ENCODE measurements at places on chromosomes 1 and 21.

GRCh38 chr1:15684468-15685291, 560 bp downstream of the PLEKHM2 start:
- DNase-seq = no peak

GRCh38 chr1:166693158-166693557, 146.1 kb upstream of the POGK start:
- DNase-seq = no peak

DNA sequence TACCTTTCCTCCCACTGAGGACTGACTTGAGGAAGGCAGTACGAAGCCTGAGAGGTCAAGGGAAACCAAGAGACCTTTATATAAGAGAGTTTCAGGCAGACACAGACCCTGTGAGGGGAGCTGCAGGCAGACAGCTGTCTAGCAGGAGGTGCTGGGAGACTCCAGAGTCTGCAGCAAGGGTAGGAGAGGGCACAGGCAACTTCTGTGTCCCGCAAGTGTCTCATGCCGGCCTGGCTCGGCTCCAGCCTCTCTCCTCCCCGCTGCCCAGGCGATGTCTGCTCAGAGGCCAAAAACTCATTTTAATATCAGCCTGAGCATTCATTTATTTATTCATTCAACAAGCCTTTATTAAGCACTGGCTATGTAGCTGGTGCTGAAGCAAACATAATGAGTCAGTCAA, 83.0 kb downstream of the KIRREL1 start:
- no peak for DNase-seq

- DNase-seq = no peak
Observed at GRCh38 chr1:61091455-61091854, 9.1 kb downstream of the NFIA start.

DNA sequence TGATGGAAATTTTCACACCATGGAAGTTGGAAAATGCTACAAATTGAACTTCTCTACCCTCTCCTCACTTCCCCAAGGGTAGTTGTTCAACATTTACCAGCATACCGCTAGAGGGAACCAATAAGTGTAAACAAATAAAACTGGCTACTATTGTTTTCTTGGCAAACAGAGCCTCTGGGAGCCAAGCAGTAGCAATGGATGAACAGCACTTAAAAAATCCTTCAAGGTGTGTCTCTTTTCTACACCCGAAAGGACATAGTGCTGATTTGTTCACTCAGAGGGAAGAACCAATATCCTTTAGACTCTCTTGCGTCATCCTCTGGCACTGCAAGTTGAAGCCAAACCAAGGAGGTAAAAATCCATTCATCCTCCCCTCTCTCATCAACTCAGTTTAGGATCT, 161.5 kb downstream of the TBX15 start:
- DNase-seq = no peak

- DNase-seq = no peak
Observed at GRCh38 chr1:89525169-89525855, 683 bp downstream of the LRRC8B start.

DNA sequence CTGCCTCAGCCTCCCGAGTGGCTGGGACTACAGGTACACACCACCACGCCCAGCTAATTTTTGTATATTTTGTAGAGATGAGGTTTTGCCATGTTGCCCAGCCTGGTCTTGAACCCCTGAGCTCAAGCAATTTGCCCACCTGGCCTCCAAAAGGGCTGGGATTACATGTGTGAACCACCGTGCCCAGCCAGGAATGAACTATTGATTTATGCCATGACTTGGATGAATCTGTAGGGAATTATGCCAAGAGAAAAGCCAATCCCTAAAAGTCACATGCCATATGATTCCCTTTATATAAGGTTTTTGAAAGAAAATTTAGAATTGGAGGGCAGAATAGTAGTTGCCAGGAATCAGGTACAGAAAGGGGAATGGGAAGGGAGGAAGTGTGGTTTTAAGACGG, 19.1 kb upstream of the SLC45A3 start:
- DNase-seq = no peak

GRCh38 chr1:3305156-3305555, 149.3 kb upstream of the ARHGEF16 start:
- no peak for DNase-seq

- no peak for DNase-seq
Observed at GRCh38 chr1:10211805-10212410, 1.5 kb downstream of the KIF1B start.

DNA sequence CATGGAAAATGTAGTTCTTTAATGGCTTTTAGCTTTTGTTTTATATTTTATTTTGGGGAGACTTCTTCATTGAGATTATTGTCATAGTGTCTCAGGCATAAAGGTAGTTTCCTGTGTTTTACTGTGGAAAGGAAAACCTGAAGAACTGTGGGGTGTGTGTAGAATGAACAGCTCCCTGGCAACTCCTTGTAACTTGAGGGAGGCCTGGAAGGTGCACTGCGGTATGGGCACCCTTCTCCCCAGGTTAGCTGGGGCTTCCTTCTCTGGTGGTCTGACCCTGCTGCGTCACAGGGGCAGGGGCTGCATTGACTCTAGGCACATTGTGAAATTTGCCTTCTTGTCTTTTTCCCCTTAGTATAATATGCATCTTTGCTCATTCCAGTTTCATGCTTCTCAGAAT, 1.7 kb downstream of the ATP1B1 start:
- DNase-seq = no peak

- no peak for DNase-seq
Observed at GRCh38 chr1:10530756-10531495, 56.2 kb downstream of the PEX14 start.

DNA sequence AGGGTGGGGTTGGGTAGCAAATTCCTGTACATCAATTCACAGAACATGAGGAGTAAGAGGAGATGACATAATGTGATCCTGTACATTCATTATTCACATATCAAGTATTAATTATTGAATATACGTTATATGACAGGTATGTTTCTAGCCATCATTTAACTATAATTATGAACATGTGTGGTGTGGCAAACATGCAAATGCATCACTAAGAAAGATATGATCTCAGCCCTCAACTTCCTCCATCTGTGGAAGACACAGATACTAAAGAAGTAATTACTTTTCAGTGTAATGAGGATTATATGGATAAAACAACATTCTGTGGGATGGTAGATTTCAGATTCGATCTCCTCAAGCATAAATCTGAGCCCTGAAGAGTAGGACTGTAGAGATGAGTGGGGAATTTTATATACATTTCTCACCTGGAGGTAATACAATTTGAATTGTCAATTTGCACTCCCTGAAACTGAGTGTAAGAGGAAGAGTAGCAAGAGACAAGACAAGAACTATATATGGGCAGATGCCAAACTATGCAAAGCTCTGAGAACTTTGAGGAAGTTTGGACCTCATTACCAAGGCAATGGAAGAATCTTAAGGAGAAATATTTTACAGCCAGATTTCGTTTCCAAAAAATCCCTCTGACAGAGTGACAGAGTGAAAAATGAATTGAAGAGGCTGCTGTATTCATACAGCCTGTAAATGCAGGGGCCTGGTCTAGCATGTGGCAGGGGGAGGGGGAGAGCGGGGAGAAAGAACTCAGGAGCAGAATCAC, 275.5 kb downstream of the TPR start:
- DNase-seq = no peak

- no peak for DNase-seq
Observed at GRCh38 chr1:167548059-167548932, 5.3 kb downstream of the CREG1 start.

DNA sequence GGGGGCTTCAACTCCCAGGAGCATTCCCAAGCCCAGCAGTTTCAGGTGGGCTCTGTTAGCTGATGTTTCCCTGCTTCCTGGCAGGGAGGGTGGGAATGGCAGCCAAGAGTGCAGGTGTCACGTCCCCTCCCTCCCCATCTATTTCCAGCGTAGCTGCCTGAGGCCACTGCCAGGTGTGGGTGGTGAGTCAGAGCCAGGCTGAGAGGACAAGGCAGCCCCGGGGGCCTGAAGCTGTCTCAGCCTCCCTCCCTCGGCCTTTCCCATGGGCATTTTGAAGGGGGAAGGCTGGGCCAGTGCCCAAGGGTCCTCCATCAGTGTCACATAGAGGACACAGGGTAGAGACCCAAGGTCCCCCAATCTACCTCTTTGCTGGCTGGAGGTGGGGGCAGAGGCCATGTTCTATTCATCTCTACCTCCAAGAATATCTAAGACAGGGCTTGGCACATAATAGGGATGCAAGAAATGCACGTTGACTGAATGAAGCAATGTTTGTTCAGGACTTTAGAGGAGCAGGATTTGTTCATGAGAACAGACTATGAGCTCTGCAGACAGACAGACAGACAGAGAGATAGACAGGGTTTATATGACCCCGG, 34.4 kb upstream of the ID3 start:
- DNase-seq = peak; percentile 90

DNA sequence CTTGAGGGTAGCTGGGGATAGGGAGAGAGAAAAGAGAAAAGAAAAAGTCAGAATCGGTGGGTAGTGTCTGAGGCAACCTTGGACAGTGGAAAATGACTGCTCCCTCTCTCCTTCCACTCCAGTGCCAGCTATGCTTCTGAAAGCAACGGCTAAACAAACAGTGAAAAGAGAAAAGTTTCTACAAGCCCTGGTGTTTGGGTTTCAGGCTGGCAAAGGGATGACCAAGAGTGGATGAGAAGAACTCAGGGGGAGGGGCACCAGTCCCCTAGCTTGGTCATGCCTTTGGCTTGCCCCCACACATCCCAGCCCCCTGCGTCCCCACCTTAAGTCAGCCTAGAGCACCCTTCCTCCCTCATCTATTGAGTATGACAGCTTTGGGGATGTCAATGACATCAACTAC, 8.6 kb downstream of the IL22RA1 start:
- no peak for DNase-seq

DNA sequence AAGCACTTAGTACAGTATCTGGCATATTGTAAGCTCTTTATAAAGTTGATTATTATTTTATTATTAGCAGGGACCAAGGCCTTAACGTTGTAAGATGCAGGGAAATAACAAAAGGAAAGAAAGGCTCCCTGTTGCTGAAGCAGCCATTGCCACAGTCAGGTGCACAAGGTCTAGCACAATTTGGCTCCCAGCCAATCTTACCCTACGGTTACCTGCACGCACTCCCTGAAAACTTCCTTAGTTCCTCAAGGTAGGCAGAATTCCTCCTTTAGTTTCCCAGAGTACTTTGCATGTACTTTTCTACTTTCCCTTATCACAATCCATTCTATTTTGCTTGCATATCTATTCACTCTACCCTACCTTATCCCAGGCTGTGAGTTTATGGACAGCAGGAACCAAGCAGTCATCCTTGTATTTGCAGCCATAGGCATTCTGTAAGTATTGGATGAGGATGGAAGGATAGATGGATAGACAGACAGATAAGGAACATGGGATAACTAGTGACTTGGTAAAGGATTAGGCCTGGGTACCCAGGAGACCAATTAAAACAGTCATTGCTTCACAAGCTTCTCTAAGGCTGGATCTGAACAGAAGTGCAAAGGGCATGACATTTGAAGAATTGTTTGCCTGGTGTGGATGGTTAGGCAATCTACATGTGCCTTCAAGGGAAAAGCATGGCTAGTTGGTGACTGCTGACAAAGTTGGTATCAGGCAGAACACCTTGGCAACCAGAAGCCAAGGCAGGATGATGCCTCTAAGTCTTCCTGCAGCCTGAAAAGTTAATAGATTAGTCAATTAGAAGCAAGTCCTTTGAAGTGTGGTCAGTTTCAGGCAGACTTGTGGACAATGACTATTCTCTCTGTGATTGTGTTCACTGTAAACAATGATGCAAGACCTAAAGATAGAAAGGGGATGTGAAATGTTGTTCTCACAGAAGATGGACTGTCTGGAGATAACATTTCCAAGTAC, 20.8 kb upstream of the JAK1 start:
- DNase-seq = no peak

DNA sequence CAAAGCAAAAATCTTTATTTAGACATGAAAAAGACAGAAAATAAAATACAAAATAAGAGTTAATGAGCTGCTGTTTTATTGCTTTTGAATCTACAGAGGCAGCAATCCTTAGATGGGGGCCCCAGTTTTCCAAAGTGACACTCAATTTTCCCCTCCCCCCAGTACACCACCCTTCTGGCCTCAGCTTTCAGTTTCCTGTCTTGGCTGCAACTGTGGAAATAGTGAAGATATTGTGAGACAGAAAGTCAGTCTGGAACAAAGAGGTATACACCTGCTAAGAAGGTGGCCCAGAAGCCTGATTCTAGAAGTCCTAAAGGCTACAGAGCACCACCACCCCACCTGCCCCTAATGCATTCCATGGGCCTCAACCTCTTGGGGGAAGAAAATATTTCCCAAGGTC, 1.1 kb upstream of the MTMR11 start:
- no peak for DNase-seq

DNA sequence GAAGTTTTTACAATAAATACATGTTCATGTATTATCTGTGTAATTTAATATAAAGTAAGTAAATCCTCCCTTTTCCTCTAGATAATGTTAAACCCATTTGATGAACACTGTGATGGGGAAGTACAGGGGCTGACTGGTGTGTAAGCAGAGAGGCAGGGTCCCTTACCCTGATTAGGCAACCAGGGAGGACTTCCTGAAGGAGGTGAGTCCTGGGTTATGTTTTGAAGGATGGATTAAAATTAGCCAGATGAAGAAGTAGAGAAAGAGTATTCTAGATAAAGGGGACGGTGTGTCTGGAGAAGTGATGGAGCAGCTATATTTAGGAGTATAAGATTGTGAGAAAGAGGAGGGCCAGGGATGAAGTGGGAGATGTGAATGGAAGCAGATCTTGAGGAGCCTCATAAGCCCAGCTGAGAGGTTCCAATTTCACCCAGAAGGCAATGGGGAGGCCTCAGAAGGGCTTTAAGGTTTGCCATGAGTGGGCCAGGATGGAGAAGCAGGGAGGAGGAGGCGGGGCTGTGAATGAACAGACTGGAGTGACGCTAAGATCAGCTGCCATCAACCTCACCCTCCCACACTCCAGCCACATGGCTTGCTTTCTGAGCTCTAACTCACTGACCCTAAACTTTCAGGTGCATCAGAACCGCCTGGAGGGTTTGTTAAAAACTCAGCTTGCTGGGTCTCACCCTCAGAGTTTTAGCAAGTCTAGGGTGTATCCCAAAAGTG, 30.9 kb upstream of the ID3 start:
- no peak for DNase-seq

GRCh38 chr1:204928671-204929486, 58.2 kb downstream of the NFASC start:
- no peak for DNase-seq

GRCh38 chr1:4150262-4150661, 250.2 kb upstream of the C1orf174 start:
- DNase-seq = no peak

GRCh38 chr1:62337706-62338631, 18.7 kb upstream of the KANK4 start:
- no peak for DNase-seq

- no peak for DNase-seq
Observed at GRCh38 chr1:159867664-159868026, 5.2 kb upstream of the VSIG8 start.

DNA sequence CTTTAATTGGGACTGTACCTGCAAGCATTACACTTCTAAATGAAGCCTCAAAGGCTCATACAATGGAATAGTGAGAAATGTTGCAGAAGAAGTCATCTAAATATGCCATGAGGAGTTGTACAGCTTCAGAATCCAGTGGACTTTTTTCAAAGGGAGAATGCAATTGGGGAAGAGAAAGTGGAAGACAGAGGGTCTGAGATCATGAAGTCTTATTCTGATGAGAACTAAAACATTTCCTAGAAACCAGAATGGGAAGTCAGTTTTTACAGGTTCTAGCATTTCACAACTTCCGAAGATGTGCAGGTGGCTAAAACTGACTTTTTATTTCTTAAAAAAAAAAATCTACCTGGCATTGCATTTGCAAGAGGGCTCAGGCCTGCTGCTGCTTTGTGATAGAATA, 424.4 kb upstream of the RUNX1 start:
- no peak for DNase-seq

Measured in keratinocyte (primary cell).